ENCODE measurements at places on chromosomes 1 and 21.

DNA sequence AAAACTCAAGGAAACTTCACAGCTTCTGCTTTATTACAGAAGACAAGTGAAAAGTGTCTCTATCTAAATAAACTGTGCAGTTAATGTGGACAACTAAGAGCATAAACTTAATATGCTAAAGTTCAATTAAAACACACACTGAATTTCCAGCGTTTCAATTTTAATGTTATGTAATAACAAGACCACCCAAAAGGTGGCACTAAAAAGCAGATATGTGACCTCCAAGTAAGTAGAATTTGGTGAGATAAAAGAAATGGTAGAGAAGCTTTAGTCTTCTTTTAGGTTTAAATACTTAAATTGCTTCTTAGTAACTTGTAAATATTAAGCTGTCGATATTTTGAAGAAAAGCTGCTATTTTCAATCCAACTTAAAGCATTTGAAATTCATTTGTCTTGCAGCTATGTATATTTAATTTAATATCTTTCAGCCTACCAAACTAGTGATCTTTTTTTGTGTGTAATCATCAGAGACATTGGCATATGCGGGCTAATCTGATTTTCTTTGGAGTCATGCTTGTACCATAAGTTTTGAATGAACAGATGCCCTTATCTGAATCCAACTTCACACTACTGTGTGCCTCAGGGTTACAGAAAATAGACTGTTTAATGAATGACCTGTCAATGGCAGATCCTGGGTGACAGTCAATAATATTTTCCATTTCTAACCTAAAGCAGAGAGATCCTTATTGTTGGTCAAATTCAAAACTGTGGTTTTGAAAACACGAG is 36.5 kb upstream of the ADAMTS1 start:
- DNase-seq: no peak

- DNase-seq: no peak
Observed at GRCh38 chr1:34125721-34126380, 39.2 kb downstream of the CSMD2 start.

DNA sequence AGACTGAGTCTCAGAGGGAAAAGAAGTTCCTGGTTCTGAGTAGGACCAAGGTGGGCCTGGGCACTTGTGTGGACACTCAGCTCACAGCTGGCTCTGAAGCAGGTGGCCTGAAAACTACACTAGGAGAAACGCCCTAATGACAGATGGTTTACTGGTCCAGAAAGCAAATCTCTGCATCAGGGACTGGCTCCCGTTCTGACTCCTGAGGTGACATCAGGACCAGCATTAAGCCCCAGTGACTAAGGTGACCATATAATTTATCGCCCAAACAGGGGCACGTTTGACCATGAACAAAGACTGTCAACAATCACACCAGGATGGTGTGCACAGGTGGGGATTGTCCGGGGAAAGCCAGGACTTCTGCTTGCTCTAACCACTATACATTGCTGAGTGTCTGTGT is 12.2 kb upstream of the CD34 start:
- no peak for DNase-seq

DNA sequence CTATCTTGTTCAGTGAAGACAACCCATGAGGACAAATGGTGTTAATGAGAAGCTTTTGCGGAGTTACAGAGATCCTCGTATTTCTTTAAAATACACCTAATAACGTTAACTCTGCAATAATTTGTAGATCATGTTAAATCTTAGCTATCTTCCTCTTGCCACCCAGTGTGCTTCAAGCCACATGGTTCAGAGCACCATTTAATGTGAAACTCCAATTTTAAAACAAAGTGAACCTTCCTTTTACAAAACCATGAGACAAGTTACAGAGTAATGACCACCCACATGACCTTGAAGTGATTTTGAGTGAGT is 1.7 kb upstream of the KCNE2 start:
- no peak for DNase-seq

DNA sequence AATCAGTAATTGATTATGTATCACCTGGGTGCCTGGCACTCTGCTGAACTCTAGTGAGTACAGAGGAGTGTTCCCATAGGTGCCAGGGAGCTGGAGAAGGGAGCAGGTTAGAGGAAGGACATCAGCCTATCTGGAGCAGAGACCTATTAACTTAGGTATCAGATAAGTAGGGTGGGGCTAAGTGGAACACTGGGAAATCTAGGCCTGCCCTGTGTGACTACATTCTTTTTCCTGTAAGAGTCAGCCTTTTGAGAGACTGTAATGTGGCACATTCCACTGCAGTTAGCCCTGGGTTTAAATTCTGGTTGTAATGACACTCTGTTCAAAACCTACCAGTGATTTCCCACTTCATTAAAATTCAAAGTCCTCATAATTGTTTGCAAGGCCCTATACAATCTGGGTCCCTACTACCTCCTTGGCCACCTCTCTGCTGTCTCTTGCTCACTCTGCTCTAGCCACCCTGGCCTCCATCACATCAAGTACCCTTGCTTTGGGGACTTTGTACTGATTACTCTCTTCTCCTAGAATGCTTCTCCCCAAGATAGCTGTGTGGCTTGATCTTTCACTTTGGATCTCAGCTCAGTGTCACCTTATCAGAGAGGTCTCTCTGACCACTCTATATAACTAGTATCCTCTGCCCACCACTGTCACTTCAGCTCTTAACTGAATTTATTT is 12.9 kb downstream of the STX12 start:
- no peak for DNase-seq

Measured in NCI-H2081 (cell line).